Renal pelvis (tissue), 12 donors: ENCODE measurements at places on chromosomes 5 and 9. TPM values are rescaled to one million over a fixed set of nuclear protein-coding genes. Genes with fewer than 3 reads are reported as not detected.

GRCh38 chr5:19767987-19768386, 220.0 kb downstream of the CDH18 start:
- no peak for DNase-seq

The SPINK4 gene
- polyA plus RNA-seq: not detected

GRCh38 chr5:76930083-76930482, 22.8 kb upstream of the CRHBP start:
- no peak for DNase-seq

The CTSV gene
- polyA plus RNA-seq: 27.4 TPM

The NPR3 gene
- 19.3 TPM for polyA plus RNA-seq

The RMRP gene
- not detected for polyA plus RNA-seq

The OR1B1 gene
- polyA plus RNA-seq: not detected

GRCh38 chr9:19759066-19759465, 29.8 kb downstream of the SLC24A2 start:
- DNase-seq: no peak
